ENCODE measurements at places on chromosomes 11 and 22. TPM values are rescaled to one million over a fixed set of nuclear protein-coding genes. Genes with fewer than 3 reads are reported as not detected.

Gene TP53I11
- 49.3 TPM for total RNA-seq

Gene MYO18B
- 1.4 TPM for total RNA-seq

Gene UBQLN3
- total RNA-seq, result 0.40 TPM

Gene KIRREL3
- 0.54 TPM for total RNA-seq

Gene RIMBP3C
- total RNA-seq, result 0.35 TPM

Gene OR52E8
- total RNA-seq, result not detected

Gene GGTLC2
- total RNA-seq, result not detected

Gene CARD18
- not detected for total RNA-seq

- no peak for ATAC-seq
Observed at GRCh38 chr22:26106412-26106811, 62.9 kb upstream of the SEZ6L start.

GRCh38 chr11:93543292-93543977 is at the start of gene SMCO4:
Gene SMCO4, minus strand, starts transcription at chr11:93543391. Its CDS starts 64,202 bp downstream, at chr11:93479189.
- peak; percentile 94 for ATAC-seq

- ATAC-seq, result no peak
Observed at GRCh38 chr11:3056296-3057068, 741 bp downstream of the CARS1 start.

DNA sequence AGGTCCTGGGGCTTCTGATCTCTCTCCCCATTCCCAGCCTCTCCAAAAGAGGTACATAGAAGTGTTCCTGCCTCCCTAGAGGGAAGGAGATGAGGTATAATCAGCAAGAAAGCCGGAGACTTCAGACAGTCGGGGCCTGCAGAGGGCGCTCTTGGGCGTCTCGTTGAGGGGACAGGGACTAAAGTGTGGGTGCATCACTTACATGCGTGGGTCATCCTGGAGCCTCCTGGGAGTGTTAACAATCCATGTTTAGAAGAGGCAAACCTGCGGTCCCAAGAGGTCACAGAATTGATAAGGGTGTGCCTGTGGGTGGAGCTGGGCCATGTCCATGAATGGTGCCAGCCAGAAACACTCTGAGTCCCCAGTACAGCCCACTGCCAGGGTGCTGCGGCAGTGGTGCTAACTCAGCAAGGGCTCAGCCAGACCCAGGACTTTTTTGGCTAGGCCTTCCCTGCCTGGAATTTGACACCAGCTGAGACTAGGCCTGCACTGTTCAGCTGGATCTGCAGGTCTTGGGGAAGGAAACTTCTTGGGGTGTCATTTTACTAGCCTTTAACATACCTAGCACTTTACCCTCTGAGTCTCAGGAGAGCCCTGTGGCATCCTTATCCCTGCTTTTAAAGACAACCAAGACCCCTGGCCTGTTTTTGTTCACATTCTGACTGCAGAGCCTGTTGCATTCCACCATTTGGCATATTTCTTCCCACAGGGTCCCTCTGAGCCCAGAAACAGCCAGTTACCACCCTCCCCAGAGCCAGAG is 5.5 kb downstream of the YDJC start:
- ATAC-seq, result no peak

DNA sequence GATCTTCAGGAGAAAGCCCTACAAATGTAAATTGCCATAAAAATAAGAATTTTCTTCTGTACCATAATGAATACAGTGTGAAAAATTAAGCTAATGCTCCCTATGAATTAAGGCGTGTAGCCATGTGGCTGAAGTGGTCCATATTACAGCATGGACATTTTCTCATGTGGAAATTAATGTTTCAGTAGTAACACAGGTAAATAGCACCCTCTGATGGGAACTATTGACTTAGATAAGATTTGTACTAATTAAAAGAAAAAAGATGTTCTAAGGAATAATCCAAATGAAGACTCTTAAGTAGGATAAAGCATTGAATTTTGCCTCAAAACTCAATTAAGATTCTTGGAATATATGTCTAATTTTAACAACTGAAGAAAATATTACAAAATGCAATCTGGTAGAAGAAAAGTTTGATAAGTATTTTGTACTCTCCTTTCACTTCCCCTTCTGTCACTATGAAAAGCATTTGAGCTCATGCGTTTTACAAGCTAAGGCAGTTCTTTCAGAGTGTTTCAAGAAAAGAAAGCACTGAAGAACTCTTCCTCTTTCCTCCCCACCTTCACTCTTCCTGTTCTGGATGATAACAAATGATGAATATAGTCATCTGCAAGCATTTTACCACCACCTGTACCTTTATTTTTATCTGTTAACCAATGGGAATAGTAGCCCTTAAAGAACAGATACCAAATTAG is 9.9 kb upstream of the OR8D2 start:
- ATAC-seq, result no peak

- ATAC-seq, result peak; percentile 80
Observed at GRCh38 chr11:12220305-12220704, 109.9 kb downstream of the MICAL2 start.

DNA sequence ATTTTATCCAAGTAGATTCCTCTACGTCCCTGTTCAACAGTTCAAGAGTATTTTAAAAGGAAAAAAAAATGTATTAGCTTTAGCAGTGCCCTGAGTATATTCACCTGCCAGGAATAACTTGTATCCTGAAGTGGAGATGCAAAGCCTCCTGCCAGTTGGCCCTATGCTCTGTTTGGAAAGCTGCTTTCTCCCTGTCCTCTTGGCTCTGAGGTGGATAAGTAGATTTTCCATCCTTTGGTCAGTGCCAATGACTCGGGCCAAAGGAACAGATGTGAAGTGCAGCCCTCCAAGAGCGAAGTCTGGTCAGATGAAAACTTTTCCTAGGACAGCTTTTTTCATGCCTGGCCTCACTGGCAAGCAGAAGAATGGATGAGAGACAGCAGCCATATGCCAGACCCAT is 839.9 kb upstream of the TENM4 start:
- ATAC-seq, result peak; percentile 53

GRCh38 chr22:43722444-43722843 is 89.7 kb downstream of the EFCAB6 start:
- ATAC-seq, result no peak

DNA sequence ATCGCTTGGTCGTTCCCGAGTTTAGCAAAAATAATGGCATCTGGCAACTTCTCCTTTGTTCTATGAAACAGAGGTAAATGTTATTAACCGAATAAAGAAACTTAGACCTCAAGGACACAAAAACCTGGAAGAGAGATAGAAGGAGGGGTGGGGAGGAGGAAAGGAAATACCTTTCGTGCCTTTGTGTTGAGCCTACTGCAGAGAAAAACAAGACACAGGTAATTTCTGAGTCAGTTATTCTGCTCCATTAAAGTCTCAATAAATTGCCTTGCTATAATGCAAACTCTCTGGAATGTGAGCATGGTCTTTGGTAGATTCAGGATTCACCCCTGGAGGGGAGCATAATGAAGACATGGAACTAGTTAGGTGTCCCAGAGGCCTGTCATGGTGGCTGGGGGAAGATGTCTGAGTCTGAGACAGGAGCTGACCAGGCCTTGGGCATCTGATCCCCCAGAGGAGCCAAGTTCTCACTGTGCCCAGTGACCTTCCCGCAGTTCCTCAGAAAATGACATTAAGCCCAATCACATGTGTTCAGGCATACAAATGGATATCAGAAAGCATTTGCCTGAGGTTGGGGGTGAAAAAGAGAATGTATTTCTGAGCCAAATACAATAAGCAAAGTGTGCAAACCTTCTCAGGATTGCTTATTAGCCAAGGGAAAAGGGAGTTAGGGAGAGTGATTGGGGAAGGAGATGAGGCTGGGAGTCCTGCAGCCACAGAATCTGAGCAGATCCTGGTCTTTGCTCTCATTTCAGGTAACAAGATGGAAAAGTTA is 72.6 kb upstream of the CADM1 start:
- ATAC-seq, result no peak

GRCh38 chr11:96097844-96098421 is 174.0 kb upstream of the MTMR2 start:
- ATAC-seq, result no peak

DNA sequence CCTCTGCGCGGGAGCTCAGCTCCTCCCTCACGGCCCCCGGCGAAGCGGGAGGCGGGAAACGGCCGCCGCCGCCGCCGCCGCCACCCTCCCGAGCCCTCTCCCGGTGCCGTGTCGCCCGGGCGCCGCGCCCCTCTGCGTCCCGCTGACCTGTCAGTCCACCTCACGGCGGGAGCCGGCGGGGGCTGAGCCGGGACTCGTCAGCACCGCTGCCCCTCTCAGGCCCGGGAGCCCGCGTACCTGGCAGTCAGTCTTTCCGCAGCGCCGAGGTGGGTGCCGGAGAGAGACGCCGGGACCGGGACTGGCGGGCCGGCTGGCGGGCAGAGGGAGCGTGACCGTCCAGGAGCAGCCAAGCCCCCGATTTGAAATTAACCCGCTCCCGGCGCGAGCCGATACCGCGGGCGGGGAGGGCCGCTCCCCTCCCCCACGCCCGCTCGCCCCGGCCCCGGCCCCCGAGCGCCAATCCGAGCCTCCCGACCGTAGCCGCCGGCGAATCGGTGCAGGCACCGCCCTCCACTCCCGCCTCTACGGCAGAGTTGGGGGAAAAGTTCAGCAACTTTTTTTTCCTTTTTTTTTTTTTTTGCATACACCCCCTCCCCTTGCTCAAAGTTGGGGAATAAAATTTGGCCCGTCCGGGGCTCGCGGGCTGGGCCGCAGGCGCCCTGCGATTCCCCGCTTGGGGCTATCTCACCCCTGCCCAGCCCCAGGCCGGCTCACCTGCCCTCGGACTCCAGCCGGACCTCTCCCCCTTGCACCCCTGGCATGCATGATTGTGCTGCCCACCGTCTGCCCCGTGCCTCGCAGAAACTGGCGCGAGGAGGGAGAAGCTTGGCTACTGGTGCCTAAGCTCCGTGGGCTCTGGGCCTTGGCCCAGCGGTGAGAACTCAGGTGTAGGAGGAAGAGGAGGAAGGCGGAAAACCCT is 774 bp upstream of the E2F8 start:
- ATAC-seq, result peak; percentile 27

DNA sequence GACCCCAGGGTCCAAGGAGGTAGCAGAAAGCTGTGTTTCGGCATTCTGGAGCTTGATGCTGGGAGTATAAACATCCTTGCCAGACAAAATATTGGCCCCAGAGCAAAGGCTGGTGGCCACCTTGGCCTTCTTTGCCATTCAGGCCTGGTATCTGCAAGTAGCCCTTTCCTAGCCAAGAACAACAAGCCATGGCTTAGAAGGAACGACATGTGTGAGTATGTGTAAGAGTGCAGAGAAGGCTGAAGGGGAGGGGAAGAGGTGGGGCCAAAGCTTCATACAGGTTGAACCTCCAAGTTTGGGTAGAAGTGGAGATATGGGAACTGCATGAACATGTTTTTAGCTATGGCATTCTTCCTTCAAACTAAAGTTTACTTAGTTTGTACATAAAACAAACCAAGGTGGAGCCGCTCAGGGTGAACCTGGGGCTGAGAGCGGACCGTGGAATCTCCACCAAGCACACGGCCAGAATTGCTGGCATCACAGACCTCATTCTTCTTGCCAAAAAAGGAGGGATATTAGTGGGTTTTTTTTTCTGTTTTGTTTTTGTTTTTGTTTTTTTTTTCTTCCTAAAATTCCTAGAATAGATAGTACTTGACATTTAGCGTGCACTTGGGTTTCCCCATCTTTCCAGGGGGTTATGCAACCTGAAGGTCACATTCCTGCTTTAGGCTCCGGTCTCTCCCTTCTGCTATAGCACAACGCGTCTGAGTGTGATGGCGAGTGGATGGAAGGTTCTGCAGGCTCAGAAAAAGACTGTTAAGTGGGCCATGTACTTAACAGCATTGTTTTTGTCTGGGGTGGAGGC is 70.9 kb downstream of the ADAMTS15 start:
- ATAC-seq, result no peak

DNA sequence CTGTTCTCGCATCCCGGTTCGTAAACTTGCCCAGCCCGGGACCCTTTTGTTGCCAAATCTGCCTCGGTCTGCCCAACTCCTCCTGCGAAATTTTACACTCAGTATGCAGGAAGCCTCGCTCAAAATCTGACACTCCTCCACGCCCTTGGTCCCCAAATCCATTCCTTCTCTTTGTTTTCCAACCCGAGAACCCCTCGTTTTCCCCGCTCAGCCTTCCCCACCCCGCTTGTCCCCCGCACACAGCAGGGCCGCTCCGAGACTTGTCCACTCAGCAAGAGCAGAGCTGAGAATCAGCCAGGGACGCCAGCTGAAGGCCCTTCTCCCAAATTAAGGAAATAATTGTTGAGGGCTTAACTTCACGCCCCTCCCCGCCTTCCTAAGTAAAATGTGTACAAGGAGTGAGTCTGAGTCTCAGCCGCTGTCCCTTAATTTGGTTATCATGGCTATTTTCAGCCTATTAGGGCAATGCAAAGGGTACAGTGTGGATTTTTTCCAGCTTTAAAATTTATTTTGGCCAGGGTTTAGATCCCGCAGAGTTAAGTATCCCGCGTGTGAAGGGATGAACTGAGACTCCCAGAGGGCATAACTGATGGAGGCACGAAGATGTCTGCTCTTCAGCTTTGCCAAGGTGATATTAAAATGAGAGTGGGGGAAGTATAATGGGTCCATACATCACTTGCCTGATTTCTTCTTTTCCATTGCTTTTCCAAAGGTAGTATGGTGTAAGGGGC is 581 bp upstream of the FBXO3 start:
- peak; percentile 43 for ATAC-seq

- ATAC-seq, result no peak
Observed at GRCh38 chr22:47692811-47693210, 930.4 kb downstream of the TBC1D22A start.

- no peak for ATAC-seq
Observed at GRCh38 chr22:17303840-17304779, 65.2 kb upstream of the CECR2 start.

DNA sequence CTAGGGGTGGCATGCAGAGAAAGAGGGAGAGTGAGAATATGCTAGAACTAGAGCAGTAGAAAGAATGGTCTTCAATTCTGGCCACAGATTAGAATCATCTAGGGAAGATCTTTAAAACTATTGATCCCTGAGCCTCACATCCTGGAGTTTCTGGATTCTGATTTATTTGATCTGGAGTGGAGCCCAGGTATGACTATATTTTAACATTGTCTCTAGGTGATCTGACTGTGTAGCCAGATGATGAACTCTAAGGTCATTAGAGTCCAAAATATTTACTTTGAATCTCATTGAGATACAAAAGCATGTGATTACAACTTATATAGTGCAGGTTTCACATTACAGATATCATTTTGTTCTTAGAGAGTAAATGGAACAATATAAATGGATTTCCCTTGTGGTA is 79.7 kb downstream of the FDX1 start:
- no peak for ATAC-seq

- no peak for ATAC-seq
Observed at GRCh38 chr11:91913407-91913806, 311.2 kb upstream of the FAT3 start.

GRCh38 chr11:3165916-3166267 is 782 bp upstream of the OSBPL5 start:
- no peak for ATAC-seq

GRCh38 chr22:50271519-50271970 is 1.4 kb upstream of the MAPK11 start:
- peak; percentile 24 for ATAC-seq

- no peak for ATAC-seq
Observed at GRCh38 chr22:35873426-35873825, 155.2 kb downstream of the RBFOX2 start.

GRCh38 chr11:58580311-58580710 is 1.4 kb downstream of the ZFP91 start:
- no peak for ATAC-seq

DNA sequence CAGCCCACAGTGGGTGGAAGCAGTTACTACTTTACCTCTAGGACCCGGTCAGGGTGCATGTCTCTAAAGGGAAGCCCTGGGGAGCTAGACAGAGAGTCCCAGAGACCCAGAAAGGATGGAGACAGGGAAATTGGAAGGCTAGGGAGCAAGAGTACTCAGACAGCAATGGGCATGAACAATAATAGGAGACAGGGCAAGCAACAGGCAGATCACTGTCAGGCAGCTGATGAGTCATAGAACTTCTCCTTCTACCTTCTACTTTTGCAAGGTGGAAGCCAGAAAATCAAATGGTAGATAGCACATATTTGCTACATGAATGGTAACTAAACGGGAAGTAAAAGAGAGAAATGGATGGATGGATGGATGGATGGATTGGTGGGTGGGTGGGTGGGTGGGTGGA is 19.6 kb downstream of the CD5 start:
- no peak for ATAC-seq
